Choroid plexus epithelial cell (primary cell): ENCODE measurements at places on chromosomes 1 and 21.

GRCh38 chr1:78645723-78646122, 3.9 kb upstream of the IFI44 start:
- no peak for DNase-seq

DNA sequence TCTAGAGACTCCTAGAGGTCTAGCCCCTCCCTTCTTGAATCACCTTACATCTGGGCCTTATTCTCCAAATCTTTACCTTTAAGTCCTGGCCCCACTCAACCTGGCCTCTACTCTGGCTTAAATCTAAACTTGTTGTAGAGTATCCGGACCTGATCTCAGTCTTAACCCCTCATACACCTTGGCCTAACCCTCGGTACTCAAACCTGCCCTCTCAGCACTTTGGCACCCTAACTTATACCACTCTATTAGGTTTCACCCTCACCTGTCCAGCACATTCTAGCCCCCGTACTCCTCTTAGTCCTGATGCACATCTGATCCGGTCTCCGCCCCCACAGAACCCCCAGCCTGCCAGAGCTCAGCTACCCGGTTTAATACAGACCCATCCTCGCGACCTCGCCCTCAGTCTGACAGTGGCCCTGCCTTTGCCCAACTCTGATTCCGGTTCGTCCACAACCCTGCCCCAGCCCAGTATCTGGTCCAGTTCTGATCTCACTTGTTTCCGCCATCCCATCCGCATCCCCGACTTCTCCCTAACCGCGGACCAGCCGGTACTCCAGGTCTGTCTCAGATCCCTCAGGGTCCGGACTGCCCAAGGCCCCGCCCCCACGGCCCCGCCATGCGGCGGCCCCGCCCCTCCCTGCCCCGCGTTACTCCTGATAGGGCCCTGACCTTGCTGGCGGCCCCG, 1.5 kb downstream of the TRIM62 start:
- peak; percentile 92 for DNase-seq

DNA sequence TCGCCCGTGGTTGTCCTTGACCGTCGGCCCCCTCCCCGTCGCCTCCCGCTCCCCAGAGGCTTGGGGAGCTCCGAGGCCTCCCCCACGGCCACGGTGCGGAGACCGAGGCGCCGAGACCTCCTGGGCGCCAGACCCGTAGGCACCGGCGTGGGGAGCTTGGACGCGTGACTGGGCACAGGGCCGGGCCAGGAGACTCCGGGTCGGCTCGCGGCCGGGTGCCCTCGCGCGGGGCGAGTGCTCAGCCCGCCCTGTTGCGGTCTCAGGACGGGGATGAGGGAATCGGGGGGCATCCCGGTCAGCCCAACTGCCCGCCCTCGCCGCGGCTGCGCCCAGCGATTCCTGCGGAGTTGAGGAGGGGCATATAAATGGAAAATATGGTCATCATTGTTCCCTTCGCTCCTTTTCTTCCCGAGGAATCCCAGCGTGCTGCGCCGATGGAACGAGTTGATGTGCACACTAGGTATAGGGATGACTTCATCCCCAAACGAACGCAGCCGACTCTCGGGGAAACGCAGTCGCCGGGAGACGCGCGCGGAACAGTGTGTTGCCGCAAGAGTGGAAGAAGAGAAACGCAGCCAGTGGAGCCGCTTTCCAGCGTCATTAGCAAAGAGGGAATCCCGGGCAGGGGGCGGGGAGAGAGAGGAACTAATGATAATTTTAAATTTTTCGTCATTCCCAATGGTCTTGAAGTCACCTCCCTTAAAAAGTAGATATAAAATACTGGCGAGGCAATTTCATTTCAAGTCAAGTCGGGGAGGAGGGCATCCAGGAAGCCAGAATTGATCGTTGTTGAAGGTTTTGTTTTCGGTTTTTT, 747 bp upstream of the ENAH start:
- peak; percentile 78 for DNase-seq

GRCh38 chr1:60069691-60070090, 3.9 kb downstream of the C1orf87 start:
- no peak for DNase-seq

- DNase-seq = peak; percentile 24
These were observed 26.2 kb downstream of the ATP1B1 start for GRCh38 chr1:169132512-169133227.

GRCh38 chr21:15809818-15810217, 80.0 kb downstream of the USP25 start:
- peak; percentile 86 for DNase-seq

- peak; percentile 69 for DNase-seq
These were observed 618.3 kb downstream of the SMYD3 start for GRCh38 chr1:245888809-245889208.
